ENCODE measurements at places on chromosomes 16 and 17.

- DNase-seq = no peak
These were observed 166.9 kb downstream of the CDH13 start for GRCh38 chr16:82793528-82794245.

GRCh38 chr17:17448723-17449122 lies 28.1 kb upstream of the MED9 start:
- DNase-seq = no peak

DNA sequence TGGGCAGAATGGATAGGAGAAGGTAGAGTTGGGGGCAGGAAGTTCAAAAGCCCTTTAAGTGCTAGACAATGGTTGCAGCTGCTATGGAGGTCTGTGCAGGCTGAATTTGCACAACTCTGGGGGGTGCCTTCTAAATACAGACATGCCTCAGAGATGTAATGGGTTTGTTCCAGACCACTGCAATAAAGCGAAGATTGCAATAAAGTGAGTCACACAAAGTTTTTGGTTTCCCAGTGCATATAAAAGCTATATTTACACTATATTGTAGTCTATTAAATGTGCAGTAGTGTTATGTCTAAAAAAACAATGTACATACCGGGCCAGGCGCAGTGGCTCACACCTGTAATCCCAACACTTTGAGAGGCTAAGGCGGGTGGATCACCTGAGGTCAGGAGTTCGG lies 60.5 kb upstream of the MYOCD start:
- DNase-seq = no peak

GRCh38 chr16:67770346-67770991 lies 35.9 kb downstream of the RANBP10 start:
- DNase-seq = no peak

GRCh38 chr16:50610331-50611262 lies 62.4 kb downstream of the NKD1 start:
- no peak for DNase-seq

GRCh38 chr17:1371893-1372590 lies 28.0 kb downstream of the YWHAE start:
- DNase-seq = no peak

- peak; percentile 17 for DNase-seq
These were observed 1.3 kb upstream of the HERPUD1 start for GRCh38 chr16:56930486-56931270.

DNA sequence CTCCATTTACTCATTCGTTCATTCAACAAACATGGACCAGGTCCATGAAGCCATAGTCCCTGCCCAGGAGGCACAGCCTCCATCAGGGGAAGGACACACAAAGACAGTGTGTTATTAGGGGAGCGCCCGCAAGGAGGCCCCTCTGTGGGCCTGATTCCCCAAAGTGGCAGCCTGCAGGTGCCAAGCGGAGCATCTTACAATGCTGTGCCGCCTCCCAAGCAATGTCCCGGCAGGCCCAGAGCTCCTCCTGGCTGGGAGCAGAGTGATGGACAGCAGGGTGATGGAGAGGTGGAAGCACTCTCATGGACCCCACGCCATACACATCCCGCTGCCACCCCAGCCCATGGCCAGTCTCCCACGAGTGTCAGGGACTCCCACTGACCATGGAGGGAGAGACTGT lies 25.8 kb downstream of the TRPV1 start:
- DNase-seq = no peak

DNA sequence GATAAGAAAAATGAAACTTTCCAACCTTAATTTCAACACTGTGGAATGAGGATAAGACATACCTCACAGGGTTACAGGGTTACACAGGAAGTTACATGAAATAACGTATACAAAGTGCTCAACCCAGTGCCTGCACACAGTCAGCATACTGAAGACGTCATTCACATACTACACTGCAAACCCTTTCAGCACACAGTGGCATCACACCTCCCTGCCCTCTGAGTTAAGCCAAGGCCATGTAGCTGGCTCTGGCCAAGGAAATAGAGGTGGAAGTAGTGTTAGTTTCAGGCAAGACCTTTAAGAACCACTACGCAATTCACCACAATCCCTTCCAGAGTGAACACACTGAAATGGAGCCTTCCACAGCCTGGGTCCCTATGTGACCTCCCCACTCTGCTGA lies 46.6 kb upstream of the GSG1L start:
- DNase-seq = no peak
